ENCODE measurements at places on chromosomes 4 and X.

DNA sequence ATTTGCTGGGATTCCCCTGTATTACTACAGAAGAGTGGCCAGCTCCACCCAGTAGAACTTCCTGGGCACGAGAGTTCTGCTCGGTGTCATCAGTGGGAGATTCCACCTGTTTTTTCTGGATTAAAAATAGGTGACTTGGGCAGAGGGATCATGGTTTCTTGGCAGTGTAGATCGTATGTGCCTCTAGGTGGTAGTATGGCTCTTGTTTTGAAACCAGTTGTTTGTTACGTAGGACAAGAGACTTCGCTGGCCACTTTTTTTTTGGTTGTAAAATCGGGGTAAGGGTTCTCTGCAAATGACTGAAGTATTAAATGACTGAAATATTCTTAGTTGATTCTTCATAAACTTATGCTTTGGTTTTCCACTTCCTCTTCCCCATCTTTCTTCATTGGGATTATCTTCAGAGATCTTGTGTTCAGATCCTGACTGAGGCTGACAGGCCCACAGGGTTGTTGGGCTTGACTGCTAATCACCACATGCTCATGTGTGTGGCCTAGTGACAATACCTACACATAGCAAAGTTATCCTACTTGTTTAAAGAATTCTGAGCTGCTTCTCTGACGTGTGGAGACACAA, 43.8 kb upstream of the WDR1 start:
- DNase-seq = no peak

- DNase-seq = peak; percentile 75
These were observed 34.2 kb downstream of the FAT1 start for GRCh38 chr4:186689476-186689875.

DNA sequence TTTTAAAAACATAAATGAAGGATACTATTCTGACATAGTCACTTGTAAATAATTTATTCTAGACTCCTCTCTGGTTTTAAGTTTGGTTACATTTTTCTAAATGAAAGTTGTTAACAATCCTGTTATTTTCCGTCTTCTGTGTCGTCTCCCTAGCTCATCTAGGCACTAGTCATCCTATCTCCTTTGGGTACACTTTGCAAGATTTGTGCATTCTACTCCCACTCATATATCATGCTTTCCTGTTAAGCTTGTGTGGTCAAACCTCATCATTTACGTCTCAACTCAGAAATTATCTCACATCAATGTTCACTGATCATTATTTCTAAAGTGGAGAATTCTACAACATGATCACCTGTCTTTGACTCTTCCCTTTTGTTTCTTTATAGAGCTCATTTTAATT, 658.7 kb downstream of the TLL1 start:
- DNase-seq = no peak

- DNase-seq = no peak
These were observed 3.5 kb upstream of the SAP30 start for GRCh38 chr4:173367285-173367684.

GRCh38 chr4:95092766-95093165, 335.0 kb downstream of the BMPR1B start:
- no peak for DNase-seq

DNA sequence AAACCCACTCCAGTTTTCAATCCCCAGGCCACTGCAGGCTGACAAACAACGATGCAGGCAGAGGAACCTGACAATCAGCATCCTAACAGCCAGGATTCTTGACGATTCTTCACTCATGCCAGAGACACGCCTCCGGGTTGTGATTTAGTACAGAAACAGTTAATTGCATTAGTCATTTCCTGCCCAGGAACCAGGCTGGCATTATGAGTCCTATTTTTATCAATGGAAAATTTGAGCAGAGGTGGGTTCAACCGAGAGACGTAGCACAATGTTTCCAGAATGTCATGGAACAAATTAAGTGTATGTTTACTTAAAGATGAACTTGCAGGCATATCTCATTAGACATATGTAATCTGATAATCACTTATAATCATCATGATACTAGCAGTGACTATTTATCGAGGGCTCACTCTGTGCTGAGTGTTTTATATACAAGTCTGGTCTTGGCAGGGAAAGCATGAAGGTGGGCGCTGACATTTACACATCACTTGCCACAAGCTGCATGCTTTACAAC, 159.7 kb downstream of the NSUN7 start:
- no peak for DNase-seq

- DNase-seq = no peak
These were observed 211.9 kb downstream of the SOX3 start for GRCh38 chrX:140292961-140293360.

DNA sequence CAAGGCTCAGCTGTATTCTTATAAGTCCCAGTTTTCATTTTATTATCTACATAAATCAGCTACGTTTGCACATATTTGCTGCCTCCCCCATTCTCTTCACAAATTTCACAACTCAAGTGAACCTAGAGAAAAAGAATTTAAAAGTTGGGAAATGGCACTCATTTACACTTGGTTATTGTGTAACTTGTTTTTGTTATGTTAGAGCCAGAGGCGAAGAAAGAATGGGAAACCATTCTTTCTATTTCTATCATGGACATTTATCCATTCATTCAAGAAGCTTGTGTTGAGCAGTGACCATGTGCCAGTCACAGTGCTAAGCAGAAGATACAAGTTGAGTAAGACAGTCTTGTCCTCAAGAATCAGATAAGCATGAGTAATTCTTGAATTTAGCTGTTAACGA, 13.5 kb downstream of the LIAS start:
- no peak for DNase-seq

- no peak for DNase-seq
These were observed 595.3 kb downstream of the ARAP2 start for GRCh38 chr4:35649011-35649410.

DNA sequence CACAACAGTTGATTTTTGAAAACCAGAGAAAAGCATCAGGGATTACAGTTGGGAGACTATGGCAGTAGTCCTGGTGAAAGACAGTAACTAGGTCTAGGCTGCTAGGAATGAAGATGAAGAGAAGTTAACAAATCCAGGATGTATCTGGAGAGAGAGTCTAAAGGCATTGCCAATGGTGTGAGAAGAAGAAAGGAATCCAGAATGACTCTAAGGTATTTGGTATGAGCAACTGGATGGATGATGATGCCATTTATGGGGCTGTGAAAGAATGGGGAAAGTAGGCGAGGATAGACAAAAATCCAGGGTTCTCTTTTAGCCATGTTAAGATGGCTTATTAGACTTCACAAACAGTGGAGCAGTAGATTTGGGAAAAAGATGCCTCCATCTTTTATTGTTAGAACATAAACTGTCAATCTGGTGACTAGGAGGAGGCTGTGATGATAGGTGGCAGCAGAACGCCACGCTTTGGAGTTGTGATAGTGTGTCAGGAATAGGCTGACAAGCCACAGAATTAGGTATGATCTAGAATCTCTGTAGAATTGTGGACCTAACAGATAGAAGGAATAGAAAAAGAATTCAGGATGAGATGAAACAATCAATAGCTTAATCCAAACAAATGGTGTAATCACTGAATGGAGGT, 27.3 kb upstream of the JADE1 start:
- no peak for DNase-seq

DNA sequence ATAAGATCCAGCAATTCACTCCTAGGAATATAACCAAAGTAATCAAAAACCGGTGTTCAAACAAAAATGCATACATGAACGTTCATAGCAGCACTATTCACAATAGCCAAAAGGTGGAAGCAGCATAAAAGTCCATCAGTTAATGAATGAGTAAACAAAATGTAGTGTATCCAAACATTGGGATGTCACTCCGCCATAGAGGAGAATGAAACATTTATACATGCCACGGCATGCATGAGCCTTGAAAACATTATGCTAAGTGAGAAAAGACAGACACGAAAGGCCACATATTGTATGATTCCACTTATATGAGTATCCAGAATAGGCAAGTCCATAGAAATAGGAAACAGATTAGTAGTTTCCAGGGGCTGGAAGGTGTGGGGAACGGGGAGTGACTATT, 11.0 kb upstream of the PDLIM3 start:
- DNase-seq = no peak

- DNase-seq = peak; percentile 35
These were observed 1.6 kb downstream of the SCARB2 start for GRCh38 chr4:76211769-76212708.

GRCh38 chr4:83128240-83128929, 13.9 kb upstream of the PLAC8 start:
- no peak for DNase-seq

DNA sequence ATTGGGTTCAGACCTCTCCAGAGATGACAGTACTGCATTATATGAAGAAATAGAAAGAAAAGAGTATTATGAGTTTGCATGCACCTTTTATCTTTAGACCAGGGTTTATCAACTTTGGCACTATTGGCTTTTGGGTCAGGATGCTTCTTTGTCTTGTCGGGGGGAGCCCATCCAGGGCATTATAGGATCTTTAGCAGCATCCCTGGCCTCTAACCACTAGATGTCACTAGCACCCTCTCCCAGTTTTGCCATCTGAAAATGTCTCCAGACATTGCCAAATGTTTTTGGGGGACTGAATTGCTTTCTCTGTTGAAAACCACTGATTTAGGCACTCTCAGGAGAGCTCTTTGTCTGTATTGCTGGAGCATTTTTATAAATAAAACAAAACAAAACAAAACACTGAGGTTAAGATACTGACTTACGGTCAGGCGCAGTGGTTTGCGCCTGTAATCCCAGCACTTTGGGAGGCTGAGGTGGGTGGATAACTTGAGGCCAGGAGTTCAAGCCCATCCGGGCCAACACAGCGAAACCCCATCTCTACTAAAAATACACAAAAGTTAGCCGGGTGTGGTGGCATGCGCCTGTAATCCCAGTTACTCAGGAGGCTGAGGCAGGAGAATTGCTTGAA, 23.6 kb downstream of the CA5B start:
- DNase-seq = no peak

DNA sequence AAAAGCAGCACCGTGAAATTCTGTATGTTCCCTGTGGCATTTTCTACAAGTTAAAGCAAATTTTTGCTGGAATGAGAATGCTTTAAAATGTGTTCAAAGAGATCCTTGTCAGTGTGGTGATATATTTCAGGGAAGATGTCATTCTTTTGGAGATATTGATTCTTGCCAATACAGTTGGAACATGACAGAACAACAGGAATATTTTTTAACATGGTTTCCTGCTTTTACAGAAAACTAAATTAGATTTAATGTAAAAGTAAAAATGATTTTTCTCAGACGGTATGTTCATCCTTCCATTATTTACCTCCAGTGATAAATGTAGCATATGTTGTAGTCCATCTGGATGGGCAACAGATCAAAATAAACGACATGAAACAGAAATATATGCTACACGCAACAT, 474.8 kb downstream of the TMA16 start:
- DNase-seq = no peak

GRCh38 chr4:77586951-77587383, 18.7 kb upstream of the CXCL13 start:
- DNase-seq = no peak

GRCh38 chr4:23130845-23131244, 438.1 kb downstream of the GBA3 start:
- DNase-seq = no peak

DNA sequence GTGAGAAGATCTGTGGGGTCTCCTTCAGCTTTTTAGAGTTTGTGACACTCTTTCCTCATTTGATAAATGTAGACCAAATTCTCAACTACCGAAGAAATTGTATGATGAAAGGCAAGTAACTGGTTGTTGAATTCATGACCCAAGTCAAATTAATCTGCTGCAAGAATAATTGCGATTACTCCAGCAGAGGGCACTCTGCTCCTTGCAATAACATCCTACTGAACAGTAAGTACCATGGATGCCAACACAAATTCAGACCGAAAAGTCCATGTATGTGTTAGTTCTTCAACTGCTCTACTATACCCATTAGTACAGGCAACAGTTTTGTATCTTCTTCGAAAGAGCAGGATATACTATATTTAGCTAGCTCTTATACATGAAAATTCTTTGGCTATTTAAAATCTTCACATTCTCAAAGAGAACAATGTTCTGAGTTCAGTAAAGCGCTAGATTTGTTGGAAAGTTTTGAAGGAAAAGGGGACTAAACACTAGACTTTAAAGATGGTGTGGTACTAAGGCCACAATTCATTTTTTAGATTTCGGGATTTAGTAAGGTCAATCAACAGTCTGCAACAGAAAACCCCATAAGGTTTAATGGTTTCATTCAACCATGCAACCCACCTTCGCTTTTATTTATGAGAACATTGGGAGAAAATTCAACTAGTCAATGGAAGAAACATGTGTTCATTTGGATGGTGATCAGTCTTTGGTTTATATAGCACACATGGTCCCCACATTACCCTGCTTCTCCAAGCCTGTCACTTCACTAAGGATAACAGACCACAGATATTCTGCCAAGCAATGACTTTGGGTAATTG, 105.4 kb upstream of the TBC1D9 start:
- peak; percentile 75 for DNase-seq

- no peak for DNase-seq
These were observed 1.3 kb upstream of the BCORL1 start for GRCh38 chrX:129981200-129981553.

- DNase-seq = no peak
These were observed 7.5 kb downstream of the SH3KBP1 start for GRCh38 chrX:19879735-19880378.

DNA sequence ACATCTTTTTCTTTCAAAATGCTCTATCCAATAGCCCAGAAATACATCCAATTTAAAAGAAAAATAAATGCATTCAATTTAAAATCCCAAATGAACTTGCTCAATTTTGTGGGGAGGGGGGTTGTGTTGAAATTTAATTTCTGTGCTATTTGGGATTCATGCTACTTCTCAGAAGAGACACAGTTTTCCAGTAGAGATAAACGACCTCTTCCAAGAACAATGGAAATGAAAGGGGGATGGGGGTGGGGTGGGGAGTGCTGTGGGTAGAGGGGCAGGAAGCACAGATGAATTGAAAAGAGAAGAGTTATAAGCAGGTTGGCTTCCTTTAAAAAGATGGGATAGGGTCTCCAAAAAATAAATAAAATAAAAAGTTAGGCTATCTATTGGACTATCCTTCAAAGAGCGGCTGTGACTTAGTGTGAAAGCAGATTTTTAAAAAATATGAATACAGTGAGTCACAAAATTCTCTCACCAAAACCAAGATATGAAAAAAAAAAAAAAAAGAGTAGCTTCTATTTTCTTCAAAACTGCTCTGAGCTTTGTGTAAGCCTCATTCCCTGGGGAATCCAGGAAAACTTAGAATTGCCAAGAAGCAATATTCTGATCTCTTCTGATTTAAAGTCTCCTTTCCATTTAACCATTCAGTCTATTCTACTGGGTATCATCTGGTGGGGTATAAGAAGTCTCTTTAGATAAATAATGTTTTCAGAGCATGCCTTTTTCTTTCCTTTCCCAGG, 324.3 kb downstream of the PTTG2 start:
- no peak for DNase-seq

GRCh38 chrX:106802063-106802387, 448 bp upstream of the TBC1D8B start:
- DNase-seq = no peak

DNA sequence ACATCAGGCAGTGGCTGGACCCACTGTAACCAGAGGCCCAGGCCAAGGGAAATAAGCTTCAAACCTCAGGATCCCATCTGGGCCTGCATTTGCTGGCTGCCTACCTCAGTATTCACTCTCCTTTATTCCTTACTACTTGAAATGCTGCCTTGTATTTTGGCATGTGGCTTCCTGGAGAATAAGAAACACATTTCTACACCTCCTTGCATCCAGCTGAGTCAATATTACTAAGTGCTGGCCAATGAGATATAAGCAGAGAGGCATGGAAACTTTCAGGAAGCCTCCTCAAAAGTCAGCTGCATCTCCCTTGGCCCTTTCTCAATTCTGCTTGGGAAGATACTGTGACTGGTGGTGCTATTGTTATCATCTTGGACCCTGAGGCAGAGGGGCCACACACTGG, 59.8 kb upstream of the RELL1 start:
- no peak for DNase-seq

GRCh38 chrX:48992341-48992740, 9.7 kb downstream of the GRIPAP1 start:
- no peak for DNase-seq
